Panc1 (cell line): ENCODE measurements at places on chromosomes 12 and 14.

- no peak for DNase-seq
These were observed 288.2 kb upstream of the TMPO start for GRCh38 chr12:98227162-98227561.

- no peak for DNase-seq
These were observed 28.5 kb downstream of the FOS start for GRCh38 chr14:75306927-75307699.

DNA sequence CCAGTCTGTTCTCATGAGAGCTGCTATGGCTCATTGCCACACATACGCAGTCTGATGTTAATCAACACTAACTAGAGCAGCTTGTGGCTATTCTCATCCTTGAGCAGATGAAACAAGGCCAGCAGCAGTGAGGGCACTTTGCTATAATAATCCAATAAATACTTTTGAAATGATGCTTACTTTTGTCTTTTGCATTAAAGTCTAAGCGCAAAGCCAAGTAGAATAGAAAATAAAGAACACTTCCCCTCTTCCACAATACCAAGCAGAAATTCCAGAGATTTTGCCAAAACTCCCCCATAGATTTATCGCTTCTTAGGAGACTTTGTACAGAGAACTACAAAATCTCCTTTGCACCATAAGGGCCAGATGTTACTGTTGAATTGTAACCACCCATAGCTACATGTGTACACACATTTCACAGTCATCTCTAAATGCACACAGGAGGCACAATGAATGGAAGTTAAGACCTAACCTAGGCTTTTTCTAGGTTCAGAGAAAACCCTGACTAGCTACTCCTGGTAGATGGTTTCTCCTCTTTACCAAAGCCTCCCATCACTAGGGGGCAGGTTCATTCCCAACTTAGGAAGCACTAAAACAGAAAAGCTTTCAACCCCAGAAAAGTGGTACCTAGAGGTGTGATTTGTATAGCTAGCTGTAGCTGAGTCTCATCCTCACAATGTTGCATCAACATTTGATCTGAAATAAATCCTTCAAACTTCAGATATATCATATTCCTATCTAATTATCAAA, 119.3 kb downstream of the HMGA2 start:
- no peak for DNase-seq

- DNase-seq = no peak
These were observed at the start of gene BMAL2 for GRCh38 chr12:27332714-27333402. Gene BMAL2, plus strand, starts transcription at chr12:27332836. Its CDS starts 237 bp downstream, at chr12:27333073.

DNA sequence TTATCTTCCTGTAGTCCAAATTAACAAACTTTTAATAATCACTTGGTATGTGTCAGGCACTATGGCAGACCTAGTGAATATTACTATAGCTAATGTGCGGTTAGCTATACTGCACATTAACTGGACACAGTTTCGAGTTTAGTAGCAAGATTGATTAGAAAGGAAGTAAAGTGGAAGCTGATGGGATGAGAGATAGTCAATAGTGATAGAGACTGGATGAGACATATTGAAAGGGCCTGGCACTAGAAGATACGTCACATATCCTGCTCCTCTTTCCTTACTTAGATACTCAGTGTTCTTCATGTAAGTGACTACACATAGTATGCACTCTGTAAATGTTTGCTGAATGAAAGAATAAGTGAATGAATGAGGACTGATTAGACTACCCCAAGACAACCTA, 5.5 kb downstream of the TBK1 start:
- DNase-seq = no peak

DNA sequence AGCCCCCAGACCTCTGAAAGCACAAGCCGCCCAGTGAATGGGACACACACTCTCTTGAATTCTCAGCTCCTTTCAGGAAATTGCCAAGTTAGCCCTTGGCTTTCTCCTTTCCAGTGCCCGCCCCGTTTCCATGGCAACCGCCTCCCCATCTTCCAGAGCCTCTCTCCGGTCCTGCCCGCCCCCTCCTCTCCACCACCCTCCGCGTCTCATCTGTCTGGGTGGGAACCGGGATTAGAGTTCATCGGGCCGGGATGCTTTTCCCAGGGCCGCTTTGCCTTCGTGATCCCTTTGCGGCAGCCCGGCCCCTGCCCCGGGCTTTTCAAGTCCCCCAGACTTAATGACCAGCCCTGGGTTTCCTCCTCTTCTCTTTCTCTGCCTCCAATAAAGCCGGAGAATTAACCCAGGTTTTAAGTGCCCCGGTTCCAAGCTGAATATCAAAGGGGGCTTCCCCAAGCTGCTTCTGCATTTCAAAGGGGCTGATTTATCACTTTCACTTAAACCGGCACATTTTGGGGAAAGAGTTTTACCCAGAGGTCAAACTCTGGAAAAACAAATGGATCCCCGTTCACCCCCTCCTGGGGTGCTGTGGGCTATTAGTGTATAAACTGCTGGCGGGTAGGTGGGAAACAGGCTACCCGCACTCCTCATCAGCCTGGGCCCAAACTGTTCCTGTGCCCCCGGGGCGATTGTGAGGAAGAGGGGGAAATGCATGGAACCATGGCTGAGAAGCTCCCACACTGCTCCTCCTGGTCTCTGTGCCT, 101.7 kb downstream of the ZFP36L1 start:
- no peak for DNase-seq

- DNase-seq = no peak
These were observed 86.6 kb downstream of the TBC1D30 start for GRCh38 chr12:64911081-64911480.

- DNase-seq = no peak
These were observed 269.0 kb upstream of the G2E3 start for GRCh38 chr14:30290001-30290400.

GRCh38 chr12:6772331-6772695, at the start of gene LAG3:
Gene LAG3, plus strand, starts transcription at chr12:6772520. Its CDS starts 333 bp downstream, at chr12:6772853.
- no peak for DNase-seq

- DNase-seq = no peak
These were observed 459 bp downstream of the ITGA7 start for GRCh38 chr12:55707219-55707671.

- DNase-seq = no peak
These were observed 38.3 kb upstream of the GRIP1 start for GRCh38 chr12:66717036-66717673.

DNA sequence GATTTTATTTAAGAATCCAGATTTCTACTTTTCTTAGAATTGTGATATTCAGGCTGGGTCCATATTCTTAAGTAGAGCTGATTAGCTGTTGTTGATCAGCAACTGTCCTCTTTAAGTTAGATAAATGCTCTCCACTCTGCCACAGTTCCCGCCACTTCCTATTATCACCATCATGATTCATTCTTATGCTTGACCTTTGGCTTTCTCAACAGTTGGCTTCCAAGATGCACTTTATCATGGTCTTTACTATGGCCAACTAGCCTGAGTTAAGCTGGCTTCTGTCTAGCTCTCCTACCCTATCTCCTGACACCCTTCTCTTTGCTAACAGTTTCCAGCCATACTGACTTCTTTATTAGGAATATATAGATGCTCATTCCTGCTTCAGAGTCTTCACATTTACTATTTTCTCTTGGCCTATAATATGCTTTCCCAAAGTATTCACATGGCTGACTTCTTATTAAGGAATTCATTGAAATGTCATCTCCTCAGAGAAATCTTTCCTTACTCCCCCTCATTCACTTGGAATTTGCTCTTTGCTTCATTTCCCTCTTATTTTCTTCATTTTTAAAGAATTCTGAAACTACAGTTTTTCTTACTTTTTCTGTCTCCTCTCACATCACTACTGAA, 149.0 kb upstream of the IGF1 start:
- DNase-seq = no peak

GRCh38 chr14:64082837-64083236, 211.3 kb downstream of the ESR2 start:
- DNase-seq = no peak

- DNase-seq = no peak
These were observed 11.3 kb downstream of the PPP2R5C start for GRCh38 chr14:101772770-101773169.

DNA sequence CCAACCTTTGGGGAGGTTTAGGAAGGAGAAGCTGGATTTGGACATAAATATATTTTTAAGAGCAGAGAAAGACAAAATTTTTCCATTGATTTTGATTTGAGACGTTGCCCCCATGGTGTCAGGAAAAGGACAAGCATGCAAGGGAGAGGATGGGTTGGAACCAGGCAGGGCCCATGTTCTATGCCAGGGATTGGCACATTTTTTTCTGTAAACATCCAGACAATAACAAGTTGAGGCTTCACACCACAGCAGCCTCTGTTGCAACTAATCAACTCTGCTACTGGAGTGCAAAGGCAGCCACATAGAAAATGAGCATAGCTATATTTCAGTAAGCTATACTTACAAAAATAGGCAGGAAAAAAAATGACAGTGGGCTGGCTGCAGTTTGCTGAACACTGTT, 44.7 kb downstream of the NR1H4 start:
- DNase-seq = no peak

DNA sequence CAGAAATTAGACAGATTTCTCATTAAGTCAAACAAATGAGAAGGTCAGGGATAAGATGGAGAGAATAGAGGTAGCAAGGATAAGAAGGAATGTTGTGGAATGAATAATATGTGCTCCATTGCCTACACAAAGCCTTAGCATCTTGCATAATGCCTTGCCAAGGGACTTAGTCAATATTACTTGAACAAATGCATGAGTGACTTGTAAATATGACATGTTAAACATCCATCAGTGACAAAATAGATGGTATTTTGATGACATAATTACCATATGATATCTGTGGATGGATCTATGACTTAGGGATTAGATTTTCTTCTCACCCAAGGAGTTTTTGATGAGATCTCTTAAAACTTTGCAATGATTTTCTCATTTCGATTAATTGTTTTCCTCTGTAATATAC, 194.1 kb upstream of the RASSF8 start:
- no peak for DNase-seq

- DNase-seq = no peak
These were observed 50.4 kb downstream of the CHGA start for GRCh38 chr14:92973261-92973797.

- peak; percentile 18 for DNase-seq
These were observed 1037.8 kb downstream of the TMEM121 start for GRCh38 chr14:106564058-106564643.

GRCh38 chr14:52314595-52315354, 663 bp downstream of the PTGER2 start:
- no peak for DNase-seq

GRCh38 chr14:61754627-61755381, 7.4 kb upstream of the SNAPC1 start:
- no peak for DNase-seq

GRCh38 chr14:61461808-61462275, 140.5 kb downstream of the PRKCH start:
- DNase-seq = no peak

GRCh38 chr14:47435331-47435965, 240.0 kb downstream of the MDGA2 start:
- no peak for DNase-seq

DNA sequence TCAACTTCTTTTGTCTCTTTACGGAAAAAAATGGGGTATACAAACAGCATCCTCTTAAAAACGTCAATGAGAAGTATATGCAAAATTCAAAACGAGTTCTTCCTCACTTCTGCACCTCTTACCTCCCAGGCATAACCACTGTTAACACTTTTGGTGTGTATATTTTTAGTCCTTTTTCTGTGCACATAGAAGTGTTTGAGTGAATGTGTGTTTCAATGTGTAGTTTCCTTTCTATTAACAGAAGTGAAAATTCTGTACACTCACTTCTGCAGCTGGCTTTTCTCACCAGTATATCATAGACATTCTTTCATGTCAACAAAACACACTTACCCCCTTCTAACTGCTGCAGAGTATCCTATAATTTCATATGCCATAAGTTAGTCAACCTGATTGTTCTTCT, 5.4 kb downstream of the UBR7 start:
- no peak for DNase-seq

DNA sequence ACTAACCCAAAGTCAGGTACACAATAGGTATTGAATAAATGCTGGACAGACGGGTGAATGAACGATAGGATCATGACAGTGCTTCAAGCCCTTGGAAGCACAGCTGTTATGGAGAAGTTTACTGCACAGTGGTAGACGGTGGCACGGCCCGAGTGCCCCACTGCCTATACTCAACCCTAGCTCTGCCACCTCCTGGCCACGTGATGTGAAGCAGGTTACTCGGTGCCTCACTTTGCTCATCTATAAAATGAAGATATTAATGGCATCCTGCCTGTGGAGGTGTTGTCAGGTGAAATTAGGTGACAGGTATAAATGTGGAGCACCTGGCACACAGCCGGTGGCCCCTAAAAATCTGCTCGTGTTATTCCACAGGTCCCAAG, 5.8 kb downstream of the ASB2 start:
- DNase-seq = no peak

- no peak for DNase-seq
These were observed 83.3 kb downstream of the PUS7L start for GRCh38 chr12:43675048-43675904.

DNA sequence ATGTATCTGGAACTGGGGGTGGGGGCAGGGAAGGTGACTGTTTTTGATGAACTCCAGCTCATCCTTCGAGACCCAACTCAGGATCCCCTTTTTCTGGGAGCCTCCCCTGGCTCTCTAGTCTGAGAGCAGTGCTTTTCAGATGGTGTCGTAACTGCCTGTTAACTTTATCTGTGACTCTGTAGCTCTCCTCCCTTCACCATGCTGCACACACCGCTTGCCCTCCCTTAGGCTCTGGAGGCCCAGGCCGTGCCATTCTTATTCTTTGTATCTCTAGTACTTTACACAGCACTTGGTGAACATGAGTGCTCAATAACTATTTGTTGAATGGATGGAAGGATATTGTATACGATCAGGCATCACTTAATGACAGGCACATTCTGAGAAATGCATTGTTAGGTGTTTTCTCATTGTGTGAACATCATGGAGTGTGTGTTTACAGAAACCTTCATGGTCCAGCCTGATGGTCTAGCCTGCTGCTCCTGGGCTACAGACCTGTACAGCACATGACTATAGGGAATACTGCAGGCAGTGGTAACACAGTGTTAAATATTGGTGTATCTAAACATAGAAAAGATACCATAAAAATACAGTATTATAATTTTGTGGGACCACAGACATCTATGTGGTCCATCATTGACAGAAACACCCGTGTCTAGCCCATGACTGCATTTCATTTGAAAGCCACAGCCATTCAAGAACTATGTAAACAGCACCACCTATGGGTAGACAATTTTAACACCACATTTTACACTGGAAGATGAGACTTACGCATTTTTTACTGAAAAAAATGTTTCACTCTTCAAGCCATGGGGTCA, 91.8 kb downstream of the EML1 start:
- DNase-seq = peak; percentile 30

DNA sequence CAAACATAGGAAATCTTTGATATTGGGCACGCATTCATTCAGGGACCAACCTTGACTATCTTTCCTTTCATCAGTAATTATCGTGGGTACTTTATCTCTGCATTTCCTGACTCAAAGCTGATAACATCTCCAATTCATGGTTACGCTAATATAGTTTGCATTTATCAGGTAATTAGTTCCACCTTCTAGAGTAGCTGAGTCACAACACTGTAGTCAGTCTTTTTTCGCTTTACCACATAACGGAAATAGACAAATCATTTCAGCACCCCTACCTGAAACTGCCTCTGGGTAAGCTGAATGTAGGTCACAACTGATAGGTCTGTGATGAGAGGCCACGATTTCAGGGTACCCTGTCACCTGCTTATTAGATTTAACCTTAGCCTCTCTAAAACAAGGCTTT, 36.7 kb upstream of the IL22 start:
- DNase-seq = no peak
